Liver (tissue), 10 donors: ENCODE measurements at places on chromosomes 2 and 18. TPM values are rescaled to one million over a fixed set of nuclear protein-coding genes. Genes with fewer than 3 reads are reported as not detected.

- DNase-seq: no peak
These were observed 81.6 kb downstream of the HS6ST1 start for GRCh38 chr2:128237081-128237534.

- no peak for DNase-seq
These were observed 15.2 kb downstream of the ITGAV start for GRCh38 chr2:186605041-186605440.

GRCh38 chr18:43382641-43383403, 105.5 kb upstream of the SYT4 start:
- no peak for DNase-seq

- no peak for DNase-seq
These were observed 43.0 kb downstream of the MALT1 start for GRCh38 chr18:58714259-58714658.

- no peak for DNase-seq
These were observed 68.2 kb downstream of the HS1BP3 start for GRCh38 chr2:20582600-20583221.

GRCh38 chr2:137921105-137921880, 43.0 kb upstream of the HNMT start:
- no peak for DNase-seq

DNA sequence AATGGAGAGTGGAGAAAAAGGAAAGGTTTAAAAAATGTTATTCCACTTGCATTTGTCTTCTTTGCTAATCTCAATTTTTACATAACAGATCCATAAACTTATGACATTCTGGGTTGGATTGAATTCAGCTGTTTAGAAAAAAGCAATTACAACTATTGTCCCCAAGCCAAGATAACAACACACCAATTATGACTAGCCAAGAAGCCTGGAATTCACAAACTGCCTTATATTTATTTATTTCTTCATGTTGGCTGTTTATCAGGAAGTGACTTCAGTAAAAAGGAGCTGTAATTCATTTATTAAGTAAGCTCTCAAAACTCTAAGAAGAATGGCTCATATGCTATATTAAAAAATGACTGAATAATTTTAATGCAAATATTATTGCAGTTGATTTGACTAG, 137.4 kb downstream of the CALCRL start:
- no peak for DNase-seq

DNA sequence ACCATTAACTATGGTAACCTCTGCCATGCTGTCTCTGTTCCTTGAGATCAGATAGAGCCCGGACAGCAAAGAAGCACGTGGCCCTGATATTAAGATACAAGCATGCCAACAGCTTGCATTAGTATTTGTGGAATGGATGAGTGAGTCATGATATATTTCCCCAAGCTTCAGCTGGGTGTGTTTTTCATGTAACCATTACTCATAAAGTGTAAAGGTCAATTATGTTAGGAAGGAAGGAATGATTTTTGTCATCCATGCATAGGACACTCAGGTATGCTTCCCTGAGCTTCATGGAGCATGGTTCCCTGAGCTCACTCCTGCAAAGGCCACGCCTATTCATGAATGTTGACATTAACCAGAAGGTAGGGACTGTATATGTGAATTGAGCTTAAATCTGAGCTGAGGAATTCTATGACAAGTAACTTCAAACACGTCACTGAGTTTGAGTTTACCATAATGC, 74.6 kb downstream of the ARL4C start:
- DNase-seq: no peak

GRCh38 chr18:21444465-21445212, 155.9 kb downstream of the ESCO1 start:
- DNase-seq: no peak

- no peak for DNase-seq
These were observed 67.7 kb upstream of the COL5A2 start for GRCh38 chr2:189247276-189247675.

GRCh38 chr18:532018-532417, 31.5 kb upstream of the COLEC12 start:
- DNase-seq: no peak

DNA sequence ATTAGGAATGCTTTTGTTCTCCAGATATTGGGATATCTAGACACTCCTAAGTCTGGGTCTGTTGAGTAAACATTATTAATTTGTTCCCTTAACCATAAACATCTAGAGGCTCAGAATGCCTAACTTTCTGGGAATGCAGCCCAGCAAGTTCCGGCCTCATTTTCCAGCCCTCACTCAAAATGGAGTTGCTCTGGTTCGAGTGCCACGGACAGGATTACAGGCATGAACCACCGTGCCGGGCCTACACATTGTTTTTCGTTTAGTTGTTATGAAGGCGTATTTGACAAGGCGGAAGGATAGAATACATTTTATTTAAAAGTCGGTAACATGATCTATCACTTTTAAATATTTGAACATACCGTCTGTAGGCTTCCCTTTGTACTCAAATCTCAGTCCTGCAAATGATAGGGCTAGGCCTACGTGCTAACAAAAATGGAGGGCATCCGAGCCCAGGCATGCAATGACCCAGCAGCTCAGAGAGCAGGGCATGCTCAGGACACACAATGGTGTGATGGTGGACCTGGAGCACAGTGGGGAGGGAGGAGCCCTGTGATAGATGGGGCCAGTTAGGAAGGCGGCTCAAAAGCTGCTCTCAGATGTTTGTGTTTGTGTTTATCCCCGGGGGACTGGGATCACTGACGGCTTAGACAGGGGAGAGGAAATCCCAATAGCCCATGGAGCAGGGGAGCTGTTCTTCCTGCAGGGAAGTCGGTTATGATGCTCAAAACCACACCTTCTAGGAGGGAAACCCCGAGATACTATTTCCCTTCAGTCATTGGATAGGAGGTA, 2.9 kb upstream of the SCYGR1 start:
- DNase-seq: no peak

GRCh38 chr2:28395334-28396061, 2.8 kb downstream of the FOSL2 start:
- DNase-seq: no peak

DNA sequence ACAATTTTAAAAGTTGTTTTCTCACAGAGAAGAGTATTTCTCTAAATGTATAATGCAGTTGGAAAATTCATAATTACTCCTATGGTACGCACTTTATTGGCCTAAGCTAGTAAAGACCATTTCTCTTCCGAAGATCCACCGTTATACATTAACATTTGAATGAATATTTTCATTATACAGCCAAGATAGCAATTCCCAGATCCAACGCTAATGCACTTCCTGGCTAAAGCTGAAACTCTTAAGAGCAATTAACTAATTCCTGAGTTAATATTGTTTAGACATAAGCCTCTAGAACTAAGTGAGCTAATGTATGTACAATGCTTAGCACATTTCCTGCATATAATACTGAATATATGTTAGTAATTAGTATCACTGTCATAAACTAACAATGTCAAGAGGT, 56.2 kb downstream of the PDK1 start:
- DNase-seq: no peak

DNA sequence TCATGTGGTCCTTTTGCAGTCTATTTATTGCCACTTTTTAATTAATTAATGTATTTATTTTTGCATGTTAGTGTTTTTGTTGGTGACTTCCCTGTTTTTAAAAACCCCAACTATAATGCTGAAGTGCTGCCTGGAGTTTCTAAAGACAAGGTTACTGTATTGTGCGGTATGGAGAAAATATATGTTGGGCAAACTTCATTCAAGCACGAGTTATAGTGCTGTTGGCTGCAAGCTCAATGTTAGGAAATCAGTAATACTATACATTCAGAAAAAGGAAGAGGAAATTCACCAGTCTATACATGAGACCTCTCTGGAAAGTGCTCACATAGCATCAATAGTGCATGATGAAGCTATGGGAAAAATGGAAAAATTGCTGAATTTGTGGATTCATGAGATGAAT, 15.4 kb upstream of the RBMS1 start:
- DNase-seq: no peak

DNA sequence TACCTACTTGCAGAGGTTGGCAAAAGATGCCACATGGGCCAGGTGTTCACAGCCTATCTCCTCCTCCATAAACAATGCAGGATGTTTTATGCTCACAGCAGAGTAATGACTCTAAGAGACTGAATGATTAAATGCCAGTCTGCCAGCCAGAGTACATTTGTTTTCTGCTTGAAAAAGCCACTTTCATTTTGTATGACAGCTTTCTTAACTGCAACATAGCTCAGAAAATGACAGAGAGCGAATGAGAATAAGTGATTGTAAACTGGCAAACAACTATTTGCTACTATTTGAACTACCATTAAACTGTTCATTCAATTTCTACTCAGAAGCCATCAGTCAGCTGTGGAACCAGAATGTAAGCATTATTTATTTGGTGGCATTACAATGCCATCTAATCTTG, 50.6 kb upstream of the DCC start:
- no peak for DNase-seq

DNA sequence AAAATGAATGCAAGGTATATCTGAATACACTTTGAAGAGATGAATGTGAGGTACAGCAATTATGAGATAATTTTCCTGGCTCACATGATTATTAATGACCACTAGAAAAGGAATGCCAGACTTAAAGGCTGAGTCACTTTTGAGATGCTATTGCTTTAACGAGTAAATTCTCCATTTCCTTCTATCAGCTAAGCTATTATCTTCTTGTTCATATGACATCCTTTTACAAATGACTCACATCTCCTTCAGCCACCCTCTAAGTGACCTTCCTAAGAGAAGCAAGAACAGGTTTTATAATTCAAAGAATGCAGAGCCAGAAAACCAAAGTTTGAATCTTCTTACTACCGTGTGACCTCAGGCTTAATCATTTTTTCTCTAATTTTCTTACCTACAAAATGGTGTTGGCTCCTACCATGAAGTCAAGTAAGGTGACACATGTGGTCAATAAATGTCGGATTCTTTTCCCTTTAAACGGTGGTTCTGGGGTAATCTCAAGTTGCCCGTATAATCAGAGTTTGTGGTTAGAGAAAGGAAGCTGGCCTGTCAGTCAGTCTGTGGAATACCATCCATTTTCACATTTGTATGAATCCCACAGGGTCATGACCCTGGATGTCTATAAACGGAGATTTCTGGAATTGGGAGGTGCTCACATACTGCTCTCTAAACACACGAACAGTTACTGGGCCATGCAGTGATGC, 184.0 kb upstream of the PID1 start:
- no peak for DNase-seq

- DNase-seq: no peak
These were observed 203.0 kb upstream of the EPHA4 start for GRCh38 chr2:221775096-221775495.

DNA sequence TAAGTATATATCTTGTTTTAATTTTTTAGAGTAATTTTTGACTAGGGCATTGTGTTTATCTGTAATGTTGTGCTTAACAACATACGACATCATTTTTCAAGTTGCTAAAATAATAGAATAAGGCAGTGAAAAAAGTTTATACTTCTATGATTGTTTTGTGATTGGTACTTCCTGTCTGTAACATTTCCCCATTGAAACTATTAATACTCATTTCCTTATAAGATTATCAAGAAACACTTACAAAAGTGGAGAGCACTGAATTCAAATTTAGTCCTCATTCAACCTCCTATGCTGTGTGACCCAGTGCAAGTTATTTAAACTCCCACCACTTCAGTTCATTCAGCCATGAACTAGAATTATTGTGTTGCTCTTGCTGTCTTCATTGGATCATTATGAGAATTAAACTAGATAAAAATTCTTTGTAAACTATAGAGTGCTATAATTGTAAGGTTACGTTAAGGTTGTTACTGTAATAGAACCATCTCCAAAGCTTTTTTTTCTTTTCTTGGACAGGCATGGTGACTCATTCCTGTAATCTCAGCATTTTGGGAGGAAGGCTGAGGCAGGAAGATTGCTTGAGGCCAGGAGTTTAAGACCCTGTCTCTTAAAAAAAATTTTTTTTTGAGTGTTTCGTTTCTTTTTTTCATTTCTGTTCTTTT, 2.8 kb downstream of the ETAA1 start:
- DNase-seq: no peak

DNA sequence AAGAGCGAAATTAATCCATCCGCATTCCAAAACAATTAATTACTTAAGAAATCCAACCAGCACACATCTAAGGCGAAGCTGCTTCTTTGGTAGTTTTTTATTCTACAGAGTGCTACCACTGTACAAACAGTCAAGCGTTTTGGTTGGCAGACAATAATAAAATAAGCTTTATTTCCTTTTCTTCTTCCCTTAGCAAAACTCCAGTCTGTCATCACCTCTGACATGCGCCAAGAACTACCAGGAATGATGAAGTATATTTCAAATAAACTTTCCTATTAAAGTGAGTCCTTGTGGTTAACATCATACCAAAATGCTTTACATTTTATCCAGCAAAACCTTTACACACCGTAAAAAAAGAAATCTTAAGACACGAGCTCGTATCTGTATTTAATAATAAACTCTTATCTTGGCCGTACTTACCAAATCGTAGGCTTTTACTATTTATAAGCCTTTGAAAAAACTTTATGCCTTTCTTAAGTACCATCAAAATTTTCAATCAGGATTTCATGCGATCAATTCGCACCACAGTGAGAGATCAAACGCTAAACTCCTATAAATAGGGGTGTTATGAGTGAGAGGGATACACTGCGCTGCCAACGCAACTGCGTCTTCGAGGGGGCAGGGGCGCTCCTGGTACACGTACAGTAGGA, 1.3 kb downstream of the ATL2 start:
- DNase-seq: no peak

DNA sequence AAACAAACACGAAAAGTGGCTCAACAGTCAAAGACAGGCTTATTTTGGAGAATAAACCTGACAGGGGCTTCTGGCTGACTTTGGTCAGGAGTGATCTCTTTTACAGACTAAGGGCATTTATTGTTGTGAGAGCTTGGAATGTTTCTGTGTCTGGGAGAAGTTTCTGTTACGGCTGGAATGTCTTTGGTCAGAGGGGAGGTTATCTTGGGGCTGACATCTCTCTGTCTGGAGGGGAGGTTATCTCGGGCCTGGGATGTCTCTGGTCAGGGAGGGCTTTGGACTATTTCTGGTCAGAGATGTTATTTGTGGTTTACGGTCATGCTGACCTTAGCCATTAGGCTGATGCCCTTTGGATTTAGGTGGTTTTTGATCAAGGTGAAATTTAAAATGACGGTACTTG, 345.5 kb upstream of the FSIP2 start:
- no peak for DNase-seq

DNA sequence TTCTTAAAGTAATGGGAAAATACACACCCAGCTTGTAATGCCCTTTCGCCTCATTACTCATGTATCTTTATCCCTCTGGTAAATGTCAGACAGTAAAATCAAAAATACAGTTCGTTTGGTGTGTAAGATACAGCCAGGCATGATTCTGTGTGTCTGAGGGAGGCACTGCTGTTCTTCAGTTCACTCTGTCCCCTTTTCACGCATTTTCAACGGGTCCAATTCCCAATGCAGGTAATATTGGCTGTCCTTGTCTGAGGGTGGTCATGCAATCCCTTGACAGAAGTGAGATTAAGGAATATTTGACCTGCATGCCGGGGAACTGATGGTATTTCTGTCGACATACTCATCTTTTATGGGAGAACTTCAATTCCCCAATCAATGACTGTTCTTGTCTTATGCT, 587.2 kb upstream of the NXPH2 start:
- DNase-seq: no peak

Gene CASP10
- 8.7 TPM for total RNA-seq

Gene TMEM178A
- total RNA-seq: 0.42 TPM

Gene ACMSD
- 11.9 TPM for total RNA-seq

Gene NIF3L1
- total RNA-seq: 19.0 TPM

Gene TDRD15
- total RNA-seq: 0.75 TPM

Gene TEX44
- total RNA-seq: not detected

Gene CCDC88A
- total RNA-seq: 20.3 TPM

Gene PLEK
- total RNA-seq: 5.3 TPM

Gene AQP4
- total RNA-seq: 0.42 TPM

Gene COLEC12
- total RNA-seq: 1.6 TPM
